ENCODE measurements at places on chromosomes 1 and 21. TPM values are rescaled to one million over a fixed set of nuclear protein-coding genes. Genes with fewer than 3 reads are reported as not detected.

DNA sequence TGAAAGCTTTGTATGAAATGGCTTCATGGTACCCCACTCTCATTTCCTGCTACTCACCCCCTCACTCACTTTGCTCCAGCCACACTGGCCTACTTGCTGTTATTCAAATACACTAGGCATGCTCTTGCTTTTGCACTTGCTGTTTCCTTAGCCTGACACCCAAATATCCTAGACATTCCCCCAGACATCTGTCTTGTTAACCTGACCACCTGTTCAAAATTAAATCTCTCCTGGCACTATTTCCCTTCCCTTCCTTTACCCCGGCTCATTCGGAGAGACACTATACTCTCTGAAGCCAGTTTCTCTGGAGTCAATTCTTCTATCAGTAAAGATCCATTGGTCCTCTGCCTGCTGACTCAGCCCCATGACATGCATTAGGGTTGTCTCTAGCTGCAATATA is 306.0 kb upstream of the SGIP1 start:
- DNase-seq: no peak

LMOD1 gene
- 7.4 TPM for total RNA-seq

GRCh38 chr1:245166471-245166885 is 11.7 kb downstream of the KIF26B start:
- DNase-seq: peak; percentile 89

GRCh38 chr1:232474826-232475225 is 155.1 kb downstream of the SIPA1L2 start:
- DNase-seq: no peak

AMY1B gene
- total RNA-seq: not detected

AK5 gene
- 6.4 TPM for total RNA-seq

- DNase-seq: peak; percentile 63
Observed at GRCh38 chr1:152035539-152036266, 1.1 kb downstream of the S100A11 start.
